ENCODE measurements at places on chromosomes 3 and 15. TPM values are rescaled to one million over a fixed set of nuclear protein-coding genes. Genes with fewer than 3 reads are reported as not detected.

GRCh38 chr15:60875681-60876080 lies 353.4 kb downstream of the RORA start:
- no peak for DNase-seq

The ABHD6 gene
- 4.9 TPM for total RNA-seq

The SLC28A1 gene
- 0.83 TPM for total RNA-seq

The XCR1 gene
- not detected for total RNA-seq

DNA sequence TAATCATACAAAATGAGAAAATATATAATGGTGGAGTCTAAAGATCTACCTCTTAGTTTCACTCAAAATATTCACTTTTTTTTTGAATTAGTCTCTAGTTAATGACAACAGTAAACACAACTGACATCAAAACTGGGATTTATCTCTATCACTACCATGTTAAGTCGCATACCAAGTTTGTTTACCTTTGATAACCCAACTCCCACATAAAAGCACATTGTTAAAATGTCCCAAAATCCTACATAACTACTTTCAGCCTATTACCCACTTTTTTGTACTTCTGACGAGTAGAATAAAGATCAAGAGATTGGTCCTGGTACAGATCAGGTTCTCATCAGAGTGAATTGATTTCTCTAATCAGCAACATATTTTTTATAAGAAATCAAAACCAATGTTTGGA lies 518.5 kb downstream of the EPHA3 start:
- DNase-seq, result no peak

The GOLGA8H gene
- total RNA-seq, result 1.7 TPM

DNA sequence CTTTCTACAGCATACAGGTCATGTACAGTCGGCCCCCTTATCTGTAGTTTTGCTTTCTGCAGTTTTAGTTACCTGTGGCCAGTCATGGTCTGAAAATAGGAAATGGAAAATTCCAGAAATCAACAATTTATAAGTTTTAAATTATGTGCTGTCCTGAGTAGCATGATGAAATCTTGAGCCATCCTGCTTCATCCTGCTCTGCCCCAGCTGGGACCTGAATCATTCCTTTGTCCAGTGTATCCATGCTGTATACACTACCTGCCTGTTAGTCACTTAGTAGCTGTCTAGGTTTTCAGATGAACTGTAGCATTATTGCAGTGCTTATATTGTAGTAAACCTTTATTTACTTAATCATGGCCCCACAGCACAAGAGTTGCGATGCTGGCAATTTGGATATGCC lies 44.8 kb downstream of the AP4E1 start:
- no peak for DNase-seq

- no peak for DNase-seq
These were observed 1377.2 kb upstream of the CADM2 start for GRCh38 chr3:83581546-83581945.

GRCh38 chr15:63655683-63656372 lies 58.6 kb downstream of the FBXL22 start:
- DNase-seq, result no peak

DNA sequence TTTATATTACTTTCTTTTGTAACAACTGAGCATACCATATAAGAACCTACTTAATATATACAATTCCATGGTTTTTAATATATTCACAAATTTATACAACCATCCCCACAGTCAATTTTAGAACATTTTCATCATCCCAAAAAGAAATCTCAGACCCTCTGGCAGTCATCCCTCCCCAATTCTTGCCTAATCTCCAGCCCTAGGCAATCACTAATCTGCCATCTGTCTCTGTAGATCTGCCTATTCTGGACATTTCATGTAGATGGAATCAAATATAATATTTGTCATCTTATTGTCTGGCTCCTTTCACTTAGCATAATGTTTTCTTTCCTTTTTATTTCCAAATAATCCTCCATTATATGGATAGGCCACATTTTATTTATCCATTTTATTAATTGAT lies 92.5 kb downstream of the LARS2 start:
- no peak for DNase-seq

The C3orf85 gene
- not detected for total RNA-seq

- DNase-seq, result no peak
These were observed 11.0 kb downstream of the TRPM7 start for GRCh38 chr15:50675535-50676144.

DNA sequence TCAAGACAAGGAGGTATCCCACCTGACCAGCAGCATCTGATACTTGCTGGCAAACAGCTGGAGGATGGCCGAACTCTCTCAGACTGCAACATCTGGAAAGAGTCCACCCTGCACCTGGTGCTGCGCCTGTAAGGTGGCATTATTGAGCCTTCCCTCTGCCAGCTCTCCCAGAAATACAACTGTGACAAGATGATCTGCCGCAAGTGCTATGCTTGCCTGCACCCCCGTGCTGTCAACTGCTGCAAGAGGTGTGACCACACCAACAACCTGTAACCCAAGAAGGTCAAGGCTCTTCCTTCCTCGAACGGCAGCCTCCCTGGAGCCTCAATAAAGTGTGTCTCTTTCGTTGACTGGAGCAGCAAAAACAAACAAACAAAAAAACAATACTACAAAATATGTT lies 2.2 kb upstream of the SLC4A7 start:
- no peak for DNase-seq

- no peak for DNase-seq
These were observed 137.0 kb upstream of the C2CD4B start for GRCh38 chr15:62301993-62302675.

DNA sequence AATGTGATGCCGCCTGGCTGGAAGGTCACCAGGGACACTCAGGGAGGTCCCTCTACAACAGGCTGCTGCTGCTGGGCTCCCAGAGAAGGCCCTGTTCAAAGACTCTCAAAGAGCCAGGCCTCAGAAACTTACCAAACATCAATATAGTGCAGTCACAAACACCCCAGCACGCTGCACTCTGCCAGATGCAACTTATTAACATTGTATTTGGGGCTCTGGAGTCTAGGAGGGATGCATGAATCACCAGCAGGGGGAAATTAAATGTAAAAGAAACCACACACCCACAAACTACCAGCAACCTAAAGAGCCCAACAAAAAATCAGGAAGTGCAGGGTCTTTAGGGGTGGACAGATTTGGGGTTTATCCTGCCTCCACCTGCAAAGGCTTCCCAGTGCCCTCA lies 74.6 kb upstream of the SPATA12 start:
- DNase-seq, result no peak

GRCh38 chr3:52077925-52078324 lies 21.6 kb upstream of the DUSP7 start:
- no peak for DNase-seq

The LRRC28 gene
- 20.9 TPM for total RNA-seq

- DNase-seq, result peak; percentile 82
These were observed 777 bp downstream of the GPR160 start for GRCh38 chr3:170038434-170039110.

DNA sequence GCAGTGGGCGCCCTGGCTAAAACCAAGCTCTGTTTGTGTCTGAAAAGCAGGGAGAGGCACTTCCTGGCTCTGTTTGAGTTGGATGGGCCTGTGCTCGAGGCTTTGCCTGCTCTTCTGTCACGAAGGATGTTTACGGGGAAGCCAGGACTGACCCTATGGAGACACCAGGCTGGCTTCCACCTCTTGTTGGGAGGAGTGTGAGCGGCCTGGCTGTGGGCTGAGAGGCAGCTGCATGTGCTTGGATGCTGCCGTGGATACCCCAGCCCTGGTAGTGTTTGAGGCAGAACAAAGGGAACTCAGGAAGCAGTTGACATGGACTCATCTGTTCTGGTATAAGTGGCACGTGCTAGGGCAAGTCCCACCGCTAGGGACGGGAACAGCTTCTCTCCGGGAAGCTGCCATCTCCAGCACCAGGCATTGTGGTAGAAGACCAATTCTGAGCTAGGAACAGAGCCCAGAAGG lies 17.6 kb upstream of the SLC41A3 start:
- peak; percentile 71 for DNase-seq

DNA sequence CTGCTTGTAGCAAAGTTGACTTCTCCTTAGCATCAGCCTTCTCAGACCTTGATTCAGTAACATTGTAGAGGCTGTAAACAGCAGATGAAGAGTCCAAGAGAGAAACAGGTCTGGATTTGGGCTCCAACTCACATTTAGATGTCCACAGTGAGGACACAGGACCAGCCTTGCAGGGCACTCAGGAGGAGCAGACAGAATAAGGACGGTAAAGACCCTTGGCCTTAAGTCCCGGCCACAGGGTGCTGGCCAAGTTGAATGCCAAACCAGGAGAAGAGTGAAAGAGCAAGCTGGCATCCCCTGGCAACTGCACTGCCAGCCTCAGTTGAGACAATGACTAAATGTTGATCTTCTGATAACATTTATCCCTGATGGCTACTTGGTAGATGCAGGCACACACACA lies 136.3 kb downstream of the LRRK1 start:
- no peak for DNase-seq

GRCh38 chr15:91965501-91966193 lies 112.1 kb downstream of the SLCO3A1 start:
- no peak for DNase-seq

GRCh38 chr3:52533623-52534280 lies at the start of gene NT5DC2:
NT5DC2 (minus strand) TSS chr3:52533857; CDS start chr3:52533737, 120 bp downstream.
- DNase-seq, result peak; percentile 80

The SLC22A13 gene
- 0.22 TPM for total RNA-seq

DNA sequence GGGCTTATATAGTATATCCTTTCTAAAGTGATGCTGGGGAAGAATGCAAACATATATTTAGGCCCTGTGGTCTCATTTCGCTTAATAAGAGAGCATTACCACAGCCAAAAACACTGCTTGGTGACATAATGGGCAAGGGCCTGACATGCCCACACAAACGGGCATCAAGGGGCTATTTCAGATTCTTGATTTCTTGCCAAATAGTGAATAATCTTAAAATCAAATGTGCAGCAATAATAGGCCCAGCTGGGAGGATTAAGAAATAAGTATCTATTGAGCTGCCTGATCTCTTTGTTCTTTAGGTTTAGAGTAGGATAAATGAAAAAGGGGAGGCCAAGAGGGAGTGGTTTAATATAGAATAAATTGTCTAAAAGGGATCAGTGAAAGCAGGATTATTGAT lies 241.0 kb upstream of the GBE1 start:
- no peak for DNase-seq

The ATP13A5 gene
- not detected for total RNA-seq

The ZNF592 gene
- 25.7 TPM for total RNA-seq

DNA sequence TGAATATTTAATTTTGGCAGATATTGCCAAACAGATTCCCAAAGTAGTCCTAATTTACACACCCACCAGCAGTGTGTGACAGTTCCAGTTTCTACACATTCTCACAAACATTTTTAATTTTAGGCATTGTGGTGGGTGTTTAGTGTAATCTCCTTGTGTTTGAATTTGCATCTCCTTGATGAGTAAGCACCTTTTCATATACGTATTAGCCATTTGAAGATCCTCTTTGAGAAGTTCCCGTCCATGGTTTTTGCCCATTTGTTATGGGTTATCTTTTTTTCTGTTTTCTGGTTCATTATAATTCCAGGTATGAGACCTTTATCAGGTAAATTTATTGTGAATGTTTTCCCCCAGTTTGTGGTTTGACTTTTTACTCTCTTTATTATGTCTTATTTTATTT lies 2.3 kb upstream of the TM4SF19 start:
- no peak for DNase-seq

DNA sequence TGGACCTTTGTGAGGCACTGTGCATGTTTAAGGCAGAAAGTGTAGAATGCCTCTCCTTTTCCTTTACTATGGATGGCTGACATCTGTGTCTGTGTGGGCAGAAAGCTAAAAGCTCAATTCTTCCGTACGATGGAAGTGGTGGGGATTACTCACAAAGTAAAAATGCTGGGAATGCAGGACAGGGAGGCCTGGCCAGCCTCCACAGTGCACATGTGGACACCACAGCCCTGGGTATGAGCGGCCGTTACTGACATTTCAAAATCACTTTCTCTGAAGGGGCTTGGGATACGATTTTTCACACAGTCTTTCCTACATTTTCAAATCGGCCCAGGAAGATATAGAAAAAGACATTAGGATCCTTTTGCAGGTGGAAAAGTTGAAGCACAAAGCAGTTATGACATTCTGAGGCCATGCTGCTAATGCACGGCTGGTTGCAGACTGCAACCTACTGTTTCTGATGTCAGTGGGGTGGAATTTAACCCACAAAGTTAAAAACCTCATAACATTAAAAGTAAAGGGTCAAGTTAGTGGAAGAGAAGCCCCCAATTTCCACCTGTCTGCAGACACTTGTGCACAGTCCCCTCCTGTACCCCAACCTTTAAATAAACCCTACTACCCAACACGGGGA lies 27.9 kb downstream of the EHD4 start:
- DNase-seq, result peak; percentile 72

The ITIH3 gene
- total RNA-seq, result 0.78 TPM

DNA sequence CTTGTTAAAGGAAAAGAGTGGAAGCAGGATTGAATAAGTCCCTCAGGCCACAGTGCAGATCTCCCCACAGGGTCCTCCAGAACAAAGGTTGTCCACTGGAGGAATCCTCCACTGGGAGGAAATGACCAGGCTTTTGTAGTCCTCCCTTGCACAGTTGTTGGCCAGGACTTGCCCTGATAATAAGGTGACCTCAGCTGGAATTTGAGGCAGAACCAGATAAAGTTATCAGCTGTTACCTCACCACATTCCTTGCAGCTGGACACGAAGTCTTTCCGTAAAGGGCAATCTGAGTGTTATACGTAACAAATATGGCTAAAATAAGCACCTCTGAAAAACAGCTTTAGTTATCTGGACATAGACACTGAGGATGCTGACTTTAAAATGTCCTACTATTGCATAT lies 83.5 kb upstream of the NAALADL2 start:
- DNase-seq, result no peak

The PODXL2 gene
- total RNA-seq, result 2.2 TPM

The ZNF774 gene
- 5.6 TPM for total RNA-seq
